A549 treated with Hydrocortisone at 1 μM for 4 hours (cell line): ENCODE measurements at places on chromosomes 5 and 9. TPM values are rescaled to one million over a fixed set of nuclear protein-coding genes. Genes with fewer than 3 reads are reported as not detected.

Gene CYSRT1
- 3.0 to 5.5 TPM (median 4.2 TPM) in 5 replicates for total RNA-seq

Gene SH2D3C
- 0.09 to 0.24 TPM (median 0.12 TPM) in 3 of 5 replicates, not detected in the others for total RNA-seq

Gene SLC38A9
- 20.1 to 33.6 TPM (median 23.2 TPM) in 5 replicates for total RNA-seq

Gene LCN1
- 0.15 to 0.20 TPM in 2 of 5 replicates, not detected in the others for total RNA-seq

Gene TAF11L5
- total RNA-seq: not detected in 5 replicates

Gene SLC25A48
- total RNA-seq: 0.12 to 0.45 TPM (median 0.24 TPM) in 5 replicates

Gene AHRR
- 3.9 to 5.5 TPM (median 5.2 TPM) in 5 replicates for total RNA-seq

Gene OGN
- total RNA-seq: not detected in 5 replicates

Gene MACROH2A1
- 185 to 199 TPM (median 195 TPM) in 5 replicates for total RNA-seq

Gene COL23A1
- total RNA-seq: not detected in 5 replicates

Gene ISL1
- total RNA-seq: 0.05 TPM in 1 of 5 replicates, not detected in the others

Gene SLC25A2
- total RNA-seq: not detected in 5 replicates

Gene UAP1L1
- total RNA-seq: 10.8 to 13.9 TPM (median 11.0 TPM) in 5 replicates

Gene SLC6A18
- not detected in 5 replicates for total RNA-seq

Gene ZDHHC11
- 14.1 to 16.5 TPM (median 16.0 TPM) in 5 replicates for total RNA-seq

Gene LRRC70
- 0.08 to 0.22 TPM (median 0.15 TPM) in 3 of 5 replicates, not detected in the others for total RNA-seq

Gene ATP10B
- total RNA-seq: not detected in 5 replicates

Gene DOCK2
- total RNA-seq: 2.0 to 4.5 TPM (median 2.4 TPM) in 5 replicates

Gene CARTPT
- total RNA-seq: not detected in 5 replicates

Gene CAVIN4
- total RNA-seq: 0.29 to 0.53 TPM (median 0.46 TPM) in 5 replicates

Gene C5orf52
- not detected in 5 replicates for total RNA-seq

Gene PDCD1LG2
- total RNA-seq: 0.17 to 0.32 TPM (median 0.24 TPM) in 5 replicates

Gene PTGR1
- 310 to 351 TPM (median 322 TPM) in 5 replicates for total RNA-seq

Gene MYORG
- 4.3 to 7.3 TPM (median 6.4 TPM) in 5 replicates for total RNA-seq

Gene OR1Q1
- total RNA-seq: not detected in 5 replicates

Gene TIGD6
- 4.7 to 5.6 TPM (median 5.2 TPM) in 5 replicates for total RNA-seq

Gene PGM5
- 0.03 TPM in 1 of 5 replicates, not detected in the others for total RNA-seq
